Fibroblast of skin of right quadriceps (primary cell): ENCODE measurements at places on chromosomes 6 and 20.

GRCh38 chr6:154786144-154786868 lies 53.1 kb downstream of the SCAF8 start:
- DNase-seq, result no peak

- no peak for DNase-seq
Measured at GRCh38 chr20:58084566-58084965, 143.9 kb downstream of the ANKRD60 start.

DNA sequence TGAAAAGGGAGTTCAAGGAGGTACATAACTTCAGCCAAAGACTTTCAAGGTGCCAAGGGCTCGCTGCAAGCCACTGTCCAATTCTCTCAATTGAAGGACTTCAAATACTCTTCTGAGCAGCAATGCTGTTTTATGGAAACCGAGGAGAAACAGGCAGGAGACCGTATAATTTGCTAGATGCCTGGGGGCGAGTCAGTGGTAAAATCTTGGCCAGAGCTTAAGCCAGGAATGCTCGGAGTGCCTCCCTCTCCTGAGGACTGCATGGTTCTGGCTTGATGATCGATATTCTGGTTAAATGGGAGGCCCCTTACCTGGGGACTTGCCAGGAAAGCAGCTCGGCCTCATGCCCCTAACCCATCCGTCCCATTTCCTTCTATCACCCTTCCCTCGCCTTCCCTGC lies 35.8 kb upstream of the NOP56 start:
- no peak for DNase-seq

GRCh38 chr6:148396411-148396810 lies 53.8 kb downstream of the SASH1 start:
- no peak for DNase-seq

- no peak for DNase-seq
Measured at GRCh38 chr6:156336089-156336488, 441.1 kb upstream of the ARID1B start.

GRCh38 chr6:149995235-149995750 lies 30.0 kb downstream of the RAET1L start:
- no peak for DNase-seq

- peak; percentile 14 for DNase-seq
Measured at GRCh38 chr6:117272032-117272866, 6.9 kb downstream of the VGLL2 start.

- DNase-seq, result peak; percentile 35
Measured at GRCh38 chr20:11103866-11104265, 430.1 kb upstream of the JAG1 start.

DNA sequence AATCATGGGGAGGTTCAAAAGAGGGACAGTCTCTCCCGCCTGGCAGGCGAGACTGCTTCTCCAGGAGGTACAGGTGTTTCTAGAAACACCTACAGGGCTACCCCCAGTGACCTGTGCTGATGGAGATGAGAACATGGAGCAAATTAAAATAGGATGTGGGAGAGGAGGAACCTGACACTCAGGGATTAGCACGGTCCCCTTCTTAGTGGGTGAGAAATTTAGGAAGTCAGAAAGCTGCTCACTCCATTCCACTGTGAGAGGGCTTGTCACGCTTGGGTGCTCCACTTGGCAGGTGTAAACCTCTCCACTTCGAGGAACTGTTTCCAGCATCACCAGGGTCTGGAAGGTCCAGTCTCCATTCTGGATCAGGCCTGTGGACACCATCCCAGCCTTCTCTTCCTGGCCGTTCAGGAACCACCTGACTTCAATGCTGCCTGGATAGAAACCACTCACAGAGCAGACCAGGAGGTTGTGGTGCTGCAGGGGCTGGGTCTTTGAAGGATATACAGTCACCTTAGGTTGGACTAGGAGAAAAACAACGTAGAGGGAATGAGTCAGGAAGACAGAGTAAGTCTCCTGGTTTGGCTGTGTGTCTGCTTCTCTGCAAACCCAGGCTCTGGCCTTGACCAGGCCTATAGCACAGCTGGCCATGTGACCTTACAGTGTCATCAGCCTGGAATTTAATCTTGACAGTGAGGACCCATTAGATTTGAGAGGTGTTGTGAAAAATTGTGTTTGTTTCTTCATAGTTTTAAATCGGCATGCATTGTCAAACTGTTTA lies 8.1 kb downstream of the HLA-DRB1 start:
- no peak for DNase-seq

- DNase-seq, result peak; percentile 88
Measured at GRCh38 chr6:112153926-112154607, 66.7 kb downstream of the FAM229B start.

DNA sequence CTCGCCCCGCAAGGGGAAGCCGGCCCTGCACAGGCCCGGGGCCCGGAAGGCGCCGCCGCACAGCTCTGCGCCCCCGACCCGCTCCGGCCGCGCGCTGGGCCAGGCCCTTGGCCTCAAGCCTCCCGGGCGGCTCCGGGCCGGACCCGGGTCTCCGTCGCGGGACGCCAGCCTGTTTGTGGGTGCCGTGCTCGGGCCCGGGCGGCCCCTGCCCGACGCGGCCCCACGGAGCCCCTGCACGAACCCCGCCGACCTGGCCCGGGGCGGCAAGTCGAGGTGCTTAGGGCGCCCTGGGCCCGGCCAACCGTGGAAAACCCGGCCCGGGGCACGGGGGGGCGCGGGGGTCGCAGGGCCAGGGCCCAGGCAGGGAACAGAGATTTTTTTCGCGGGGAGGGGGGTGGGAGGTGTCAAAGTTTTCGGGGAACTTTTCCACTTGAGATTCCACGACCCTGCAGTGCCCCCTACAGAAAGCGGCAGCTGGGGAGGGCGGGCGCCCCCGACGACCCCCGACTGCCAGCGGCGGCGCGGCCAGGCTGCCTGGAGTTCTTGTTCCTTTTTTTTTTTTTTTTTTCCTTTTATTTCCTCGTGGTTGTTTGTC lies 805 bp upstream of the STX16 start:
- no peak for DNase-seq

- DNase-seq, result no peak
Measured at GRCh38 chr20:50993876-50994275, 29.0 kb downstream of the KCNG1 start.

GRCh38 chr6:28657769-28658465 lies 132.2 kb downstream of the GPX5 start:
- peak; percentile 62 for DNase-seq

DNA sequence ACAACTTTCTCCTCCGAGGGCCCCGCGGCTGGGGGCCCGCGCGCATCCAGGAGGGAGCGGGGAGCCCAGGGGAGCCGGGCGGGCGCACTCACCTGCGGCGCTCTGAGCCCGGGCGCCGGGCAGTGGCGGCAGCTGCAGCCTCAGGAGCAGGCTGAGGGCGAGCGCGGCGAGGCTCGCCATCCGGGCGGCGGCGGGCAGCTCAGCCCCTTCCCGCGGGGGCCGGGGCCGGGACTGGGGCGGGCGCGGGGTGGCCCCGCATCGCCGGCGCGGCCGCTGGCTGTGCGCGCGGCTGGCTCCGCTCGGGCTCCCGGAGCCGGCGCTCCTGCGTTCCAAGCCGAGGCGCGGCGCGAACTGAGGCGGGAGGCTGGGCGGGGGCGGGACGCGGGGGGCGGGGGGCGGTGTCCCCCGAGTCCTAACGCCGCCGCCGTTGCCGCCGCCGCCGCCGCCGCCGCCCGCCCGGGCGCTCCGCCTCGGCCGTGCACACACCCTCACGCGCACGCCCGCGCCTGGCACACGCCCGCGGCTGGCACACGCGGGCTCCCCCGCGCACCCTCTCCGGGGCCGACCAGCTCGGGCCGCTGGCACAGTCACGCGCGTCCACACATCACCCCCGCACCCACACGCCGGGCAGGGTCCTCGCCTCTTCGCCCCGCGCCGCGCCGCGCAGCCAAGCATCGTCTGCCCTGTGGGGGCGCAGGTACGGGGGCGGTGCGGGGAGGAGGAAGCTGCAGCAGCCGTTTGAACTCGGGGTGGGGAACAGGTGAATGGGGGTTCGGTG lies at the start of gene PTPRT:
TSS of gene PTPRT (minus strand) at position 353 of the 778 bp plus-strand sequence. CDS start at position 180, 173 bp downstream.
- DNase-seq, result no peak

DNA sequence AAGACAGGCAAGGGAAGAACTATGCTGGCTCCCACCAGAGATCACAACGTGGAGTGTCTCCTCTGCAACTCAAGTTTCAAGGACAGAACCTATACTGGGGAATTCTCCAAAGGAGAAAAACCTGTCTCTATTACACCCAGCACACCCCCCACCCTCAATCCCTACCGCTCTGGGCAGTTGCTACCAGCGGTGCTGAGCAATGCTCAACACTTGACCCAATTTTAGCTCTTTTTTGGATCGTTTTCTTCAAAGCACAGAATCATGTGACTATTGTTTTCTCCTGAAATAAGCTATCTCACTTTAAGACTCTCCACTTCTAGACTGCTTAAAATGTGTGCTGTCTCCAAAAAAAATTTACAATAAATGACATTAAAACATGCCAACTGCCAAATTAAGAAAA lies 23.3 kb downstream of the MAP7 start:
- DNase-seq, result no peak

DNA sequence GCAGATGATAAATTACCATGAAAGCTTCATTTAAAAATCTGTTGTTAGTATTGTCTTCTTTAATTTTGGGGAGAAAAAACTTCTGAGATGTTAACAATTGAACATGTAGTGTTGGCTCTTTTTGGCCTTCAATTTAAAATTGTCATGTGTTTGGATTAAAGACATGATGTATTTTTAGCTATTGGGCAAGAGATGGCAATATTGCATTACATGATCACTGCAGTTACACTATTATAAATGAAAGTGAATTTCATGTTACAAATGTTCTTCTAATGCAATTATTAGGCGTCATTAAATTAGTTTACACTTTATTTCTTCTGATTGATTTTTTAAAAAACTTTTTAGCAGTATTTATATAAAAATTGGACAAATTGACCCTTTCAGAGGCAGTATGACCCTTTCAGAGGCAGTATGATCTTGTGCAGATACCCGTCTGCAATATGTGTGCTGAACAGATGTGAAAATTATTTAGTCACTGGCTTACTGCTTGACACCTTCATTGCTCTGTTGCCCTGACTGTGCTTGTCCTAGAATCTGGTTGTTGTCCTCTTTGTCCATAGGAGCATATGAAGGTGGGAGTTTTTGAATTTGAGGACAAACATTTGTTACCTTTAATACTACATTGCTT lies 25.8 kb downstream of the CDKAL1 start:
- peak; percentile 11 for DNase-seq

DNA sequence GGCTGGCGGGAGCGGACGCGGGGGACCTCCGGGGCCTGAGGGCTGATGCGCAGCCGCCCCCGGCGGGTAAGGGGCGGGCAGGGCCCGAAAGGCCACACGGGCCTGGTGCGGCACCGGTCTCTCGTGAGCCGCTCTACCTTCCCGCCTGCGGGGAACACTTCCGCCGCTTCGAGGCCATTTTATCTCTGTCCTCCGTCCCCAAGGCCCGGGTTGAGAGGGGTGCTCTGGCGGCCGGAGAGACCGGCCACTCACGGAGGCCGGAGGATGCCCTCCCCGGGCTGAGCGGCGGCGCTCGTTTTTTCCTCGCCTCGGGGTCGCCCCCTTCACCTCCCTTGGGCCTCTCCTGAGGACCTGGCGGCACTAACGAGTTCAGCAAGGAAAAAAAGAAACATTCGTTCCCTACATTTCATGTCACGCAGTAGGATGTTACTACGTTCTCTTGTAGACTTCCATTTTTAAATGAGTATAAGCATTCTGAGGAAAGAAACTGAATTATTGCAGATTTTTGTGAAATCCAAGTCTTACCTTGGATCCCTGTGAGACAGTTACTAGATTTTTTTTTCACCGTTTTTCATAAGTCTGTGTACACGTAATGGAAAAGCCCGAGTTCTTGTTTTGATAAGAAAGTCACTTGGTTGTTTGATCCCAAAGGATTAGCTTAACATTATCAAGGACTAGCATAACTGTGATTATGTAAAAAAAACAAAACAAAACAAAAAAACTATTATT lies 575 bp downstream of the WTAP start:
- DNase-seq, result no peak

GRCh38 chr20:21352703-21353102 lies 44.6 kb downstream of the NKX2-4 start:
- peak; percentile 57 for DNase-seq

GRCh38 chr6:148044921-148045320 lies 297.7 kb upstream of the SASH1 start:
- no peak for DNase-seq

- DNase-seq, result no peak
Measured at GRCh38 chr20:20624914-20625313, 87.5 kb downstream of the RALGAPA2 start.

DNA sequence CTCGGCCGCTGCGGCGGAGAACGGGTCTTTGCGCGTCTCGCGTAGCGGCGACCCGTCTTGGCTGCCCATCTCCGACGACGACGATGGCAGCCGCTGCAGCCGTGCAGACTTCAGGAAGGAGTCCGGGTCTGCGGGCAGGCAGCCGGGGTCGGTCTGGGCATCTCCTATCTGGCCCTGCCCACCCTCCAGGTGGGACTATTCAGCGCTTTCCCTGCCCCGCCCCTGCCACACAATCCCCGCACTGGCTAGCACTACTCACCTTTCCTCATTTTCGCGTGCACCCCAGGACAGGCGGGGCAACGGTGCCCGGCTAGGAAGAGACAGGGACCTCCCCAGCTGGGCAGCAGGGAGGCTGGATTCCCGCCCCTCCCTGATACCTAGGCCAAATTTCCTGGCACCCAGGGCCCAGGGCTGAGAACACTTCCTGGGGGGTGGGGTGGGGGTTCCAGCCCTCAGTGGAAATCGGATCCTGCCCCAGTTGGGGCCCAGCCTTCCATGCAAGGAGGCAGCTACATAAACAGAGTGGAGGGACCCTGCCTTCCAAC lies 9.2 kb downstream of the GGT7 start:
- no peak for DNase-seq

DNA sequence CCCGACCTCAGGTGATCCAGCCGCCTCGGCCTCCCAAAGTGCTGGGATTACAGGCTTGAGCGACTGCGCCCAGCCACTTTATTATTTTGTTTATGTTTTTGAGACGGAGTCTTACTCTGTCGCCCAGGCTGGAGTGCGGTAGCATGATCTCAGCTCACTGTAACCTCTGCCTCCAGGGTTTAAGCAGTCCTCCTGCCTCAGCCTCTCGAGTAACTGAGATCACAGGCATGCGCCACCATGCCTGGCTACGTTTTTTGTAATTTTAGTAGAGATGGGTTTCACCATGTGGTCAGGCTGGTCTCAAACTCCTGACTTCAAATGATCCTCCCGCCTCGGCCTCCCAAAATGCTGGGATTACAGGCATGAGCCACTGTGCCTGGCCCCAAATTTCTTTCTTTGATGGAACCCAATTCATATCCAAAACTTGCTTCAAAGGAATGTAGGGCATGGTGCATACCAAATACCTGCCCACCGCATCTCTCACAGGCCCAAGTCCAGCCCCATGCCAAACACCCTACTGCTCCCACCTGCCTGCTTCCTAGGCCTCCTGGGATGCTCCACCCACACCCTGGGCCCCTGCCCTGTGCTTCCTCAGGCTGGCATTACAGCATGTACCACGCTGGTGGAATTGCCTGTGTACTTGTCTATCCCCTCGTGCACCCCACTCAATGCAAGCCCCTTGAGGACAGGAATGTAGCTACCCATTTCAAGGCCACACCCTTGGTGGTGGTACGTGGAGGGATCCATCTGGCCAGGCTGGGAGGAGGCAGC lies 4.9 kb upstream of the HMGA1 start:
- no peak for DNase-seq

DNA sequence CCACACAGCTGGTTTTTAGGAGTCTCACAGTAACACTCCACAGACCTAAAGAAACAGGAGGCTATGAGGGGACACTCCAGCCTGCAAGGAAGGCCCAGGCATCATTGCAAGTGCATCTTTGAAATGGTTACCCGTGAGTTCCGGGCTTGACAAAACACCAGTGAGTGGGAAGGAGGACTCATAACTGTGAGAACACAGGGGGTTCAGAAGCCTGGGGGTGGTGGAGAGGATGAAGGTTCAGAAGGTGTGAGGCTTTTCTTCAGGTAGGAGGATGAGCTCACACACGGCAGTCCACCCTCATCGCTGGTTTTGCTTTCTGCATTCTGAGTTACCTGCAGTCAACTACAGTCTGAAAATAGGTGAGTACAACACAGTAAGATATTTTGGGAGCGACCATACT lies 39.9 kb downstream of the MAP7 start:
- DNase-seq, result no peak
